Ascending aorta (tissue), 2 donors: ENCODE measurements at places on chromosomes 16 and 17. TPM values are rescaled to one million over a fixed set of nuclear protein-coding genes. Genes with fewer than 3 reads are reported as not detected.

DNA sequence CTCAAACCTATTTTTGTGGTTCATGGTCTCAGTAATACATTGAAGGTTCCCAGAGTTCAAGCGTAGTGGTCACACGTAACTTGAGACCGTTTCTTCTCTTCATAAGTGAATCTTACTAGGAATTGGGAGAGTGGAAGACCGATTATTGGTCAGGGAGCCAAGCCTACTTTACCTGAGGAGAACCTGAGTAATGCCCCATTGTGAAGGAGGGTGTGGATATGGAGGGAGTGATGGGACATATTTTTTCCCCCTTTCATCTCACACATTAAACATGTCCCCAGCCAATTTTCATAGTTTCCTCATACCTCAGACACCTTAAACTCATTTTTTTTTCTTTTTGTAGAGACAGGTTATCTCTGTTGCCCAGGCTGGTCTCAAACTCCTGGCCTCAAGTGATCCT is 8.9 kb downstream of the GEMIN4 start:
- H3K27me3 ChIP-seq, result no peaks in the 10 kb centered on the region
- peaks cover 58% of the 10 kb centered on the region for H3K36me3 ChIP-seq
- no peak for DNase-seq
- no peaks in the 10 kb centered on the region for H3K4me1 ChIP-seq
- H3K27ac ChIP-seq, result no peak overlapping the region

GRCh38 chr17:34269969-34270368 is at the start of gene CCL7:
TSS of gene CCL7 (plus strand) at chr17:34270221. CDS start at chr17:34270291, 70 bp downstream.
- H3K4me1 ChIP-seq, result no peaks in the 10 kb centered on the region
- no peaks in the 10 kb centered on the region for H3K36me3 ChIP-seq
- H3K4me3 ChIP-seq, result no peak within 1 kb of the TSS
- no peaks in the 10 kb centered on the region for H3K27me3 ChIP-seq
- DNase-seq, result no peak

DNA sequence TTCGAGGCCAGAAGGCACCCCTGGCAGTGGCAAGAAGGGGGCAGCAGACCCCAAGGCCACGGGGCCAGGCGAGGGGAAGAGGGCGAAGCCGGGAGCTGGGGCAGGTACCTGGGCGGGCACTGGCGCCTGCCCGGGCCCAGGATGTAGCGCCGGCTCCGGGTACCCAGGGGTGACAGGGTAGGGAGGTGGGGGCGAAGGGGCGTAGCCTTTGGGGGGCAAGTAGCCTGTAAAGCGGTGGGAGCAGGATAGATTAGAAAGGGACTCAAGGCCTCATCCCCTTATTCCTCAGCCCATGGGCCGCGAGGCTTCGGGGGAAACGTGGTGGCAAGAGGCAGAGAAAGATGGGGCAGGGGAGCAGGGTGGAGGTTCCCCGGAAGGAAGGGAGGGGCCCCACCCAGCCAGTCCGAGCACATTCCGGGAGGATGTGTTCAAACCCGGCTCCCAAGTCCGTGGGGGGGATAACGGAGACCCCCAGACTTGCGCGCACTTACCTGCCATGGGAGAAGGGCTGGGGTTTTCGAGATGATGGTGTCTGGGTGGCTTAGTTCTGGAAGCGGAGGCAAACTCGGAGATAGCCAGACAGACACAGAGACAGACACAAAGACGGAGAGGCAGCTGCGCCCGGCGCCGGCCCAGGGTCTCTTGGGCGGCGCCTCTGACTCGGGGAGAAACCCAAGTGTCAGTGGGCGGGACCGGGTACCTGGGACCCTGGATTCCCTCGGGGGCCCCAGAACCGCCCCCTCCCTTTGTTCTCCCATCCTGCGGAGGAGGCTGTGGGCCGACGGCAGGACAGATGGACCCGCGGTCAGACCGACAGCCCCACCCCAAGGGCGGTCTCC is 493 bp downstream of the PLSCR3 start:
- peak overlapping the region; percentile 85 for H3K4me3 ChIP-seq
- peaks cover 13% of the 10 kb centered on the region for H3K36me3 ChIP-seq
- DNase-seq, result no peak
- H3K4me1 ChIP-seq, result peaks cover 5% of the 10 kb centered on the region

GRCh38 chr17:70677783-70678647 is 508.7 kb downstream of the KCNJ2 start:
- H3K36me3 ChIP-seq, result no peaks in the 10 kb centered on the region
- H3K4me1 ChIP-seq, result no peaks in the 10 kb centered on the region
- no peak overlapping the region for H3K27ac ChIP-seq
- no peak overlapping the region for H3K4me3 ChIP-seq

DNA sequence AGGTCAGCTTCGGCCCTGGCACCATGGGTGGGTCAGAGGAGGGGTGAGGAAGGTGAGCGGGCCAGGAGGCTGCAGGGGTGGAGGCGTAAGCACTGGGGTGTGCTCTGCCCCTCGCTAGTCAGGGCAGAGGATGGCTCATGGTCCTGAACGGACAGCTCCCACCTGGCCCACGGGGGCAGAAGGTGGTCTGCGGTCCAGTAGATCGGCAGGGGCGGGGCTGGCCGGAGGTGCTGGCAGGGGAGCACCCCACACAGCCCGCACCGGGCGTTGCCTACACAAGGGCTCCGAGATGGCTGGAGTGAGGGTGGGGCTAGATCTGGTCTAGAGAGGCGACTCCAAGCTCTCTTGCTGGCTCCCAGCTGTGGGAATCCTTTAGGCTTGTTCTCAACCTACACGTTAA is 8.2 kb downstream of the NPTX1 start:
- H3K4me1 ChIP-seq, result no peaks in the 10 kb centered on the region
- no peak overlapping the region for H3K4me3 ChIP-seq
- H3K27ac ChIP-seq, result no peak overlapping the region
- H3K27me3 ChIP-seq, result peaks cover 9% of the 10 kb centered on the region

- no peaks in the 10 kb centered on the region for H3K4me1 ChIP-seq
- no peak overlapping the region for H3K4me3 ChIP-seq
- no peak overlapping the region for H3K27ac ChIP-seq
- no peak for DNase-seq
Measured at GRCh38 chr17:10798332-10798749, 5.6 kb downstream of the TMEM238L start.

- no peak for DNase-seq
- H3K27ac ChIP-seq, result no peak overlapping the region
- H3K36me3 ChIP-seq, result no peaks in the 10 kb centered on the region
- no peaks in the 10 kb centered on the region for H3K4me1 ChIP-seq
- no peak overlapping the region for H3K4me3 ChIP-seq
Measured at GRCh38 chr16:51051671-51052070, 99.4 kb downstream of the SALL1 start.

DNA sequence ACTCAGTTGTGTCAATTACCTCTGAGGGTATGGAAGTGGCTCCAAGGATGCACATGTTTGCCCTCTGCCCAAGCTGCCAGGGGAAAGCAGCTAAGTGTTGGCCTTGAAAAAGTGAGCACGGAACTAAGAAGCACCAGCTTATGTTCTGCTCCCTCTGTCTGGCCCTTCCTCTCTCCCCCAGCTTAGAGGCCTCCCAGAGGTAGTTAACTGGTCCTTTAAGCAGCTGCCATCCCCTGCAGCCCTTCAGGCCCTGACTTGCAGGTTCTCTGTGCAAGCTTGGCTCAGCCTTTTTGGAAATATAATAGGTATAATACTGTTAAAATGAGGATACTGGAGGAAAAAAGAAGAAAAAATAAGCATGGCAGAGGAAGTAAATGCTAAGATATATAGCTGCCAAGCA is 7.0 kb upstream of the UBE2Z start:
- H3K36me3 ChIP-seq, result no peaks in the 10 kb centered on the region
- no peak for DNase-seq
- H3K4me1 ChIP-seq, result no peaks in the 10 kb centered on the region
- H3K4me3 ChIP-seq, result no peak overlapping the region
- no peak overlapping the region for H3K27ac ChIP-seq
- no peaks in the 10 kb centered on the region for H3K27me3 ChIP-seq

- no peak for DNase-seq
- H3K27ac ChIP-seq, result no peak overlapping the region
- no peaks in the 10 kb centered on the region for H3K36me3 ChIP-seq
- H3K4me1 ChIP-seq, result no peaks in the 10 kb centered on the region
- no peaks in the 10 kb centered on the region for H3K27me3 ChIP-seq
- no peak overlapping the region for H3K4me3 ChIP-seq
Measured at GRCh38 chr16:6949240-6949639, 383.4 kb upstream of the RBFOX1 start.

DNA sequence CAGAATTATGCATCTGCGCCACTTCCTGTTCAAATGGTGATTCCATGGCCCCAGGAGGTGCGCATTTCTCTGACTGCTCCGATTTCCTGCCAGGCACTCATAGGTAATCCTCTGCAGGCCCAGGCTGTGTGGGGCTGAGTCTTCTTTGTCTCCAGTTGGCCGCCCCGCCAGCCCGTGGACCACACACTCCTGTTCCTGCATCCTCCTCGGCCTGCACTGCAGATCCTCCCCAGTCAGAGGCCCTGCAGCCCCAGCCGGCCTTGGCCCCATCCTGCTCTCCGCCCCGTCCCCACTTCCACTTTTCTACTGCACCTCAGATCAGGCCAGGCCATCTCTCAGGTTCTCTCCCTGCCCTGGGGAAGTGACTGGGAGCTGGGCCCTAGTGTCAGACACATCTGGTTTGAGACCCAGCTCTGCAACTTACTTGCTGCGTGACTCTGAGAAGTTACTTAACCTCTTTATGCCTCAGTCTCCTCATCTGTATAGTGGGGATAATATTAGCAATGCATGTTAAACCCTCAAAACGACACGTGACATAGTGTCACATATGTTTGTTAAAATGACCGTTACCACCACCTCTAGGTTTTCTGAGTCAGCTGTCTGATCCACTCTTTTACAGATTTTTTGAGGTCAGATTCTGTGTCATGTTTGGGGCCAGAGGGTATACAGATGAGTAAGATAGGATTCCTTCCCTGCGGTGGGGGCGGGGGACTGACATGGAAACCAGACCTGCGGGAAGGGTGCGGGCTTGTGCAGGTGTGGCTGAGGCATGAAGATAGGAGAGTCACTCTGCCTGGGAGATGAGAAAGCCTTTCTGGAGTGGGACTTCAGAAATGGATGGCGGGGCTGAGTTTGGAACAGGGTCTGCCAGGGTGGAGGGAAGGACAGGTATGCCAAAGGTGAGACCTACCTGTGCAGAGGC is 12.8 kb downstream of the RAB11FIP4 start:
- no peaks in the 10 kb centered on the region for H3K27me3 ChIP-seq
- H3K4me3 ChIP-seq, result no peak overlapping the region
- H3K4me1 ChIP-seq, result no peaks in the 10 kb centered on the region
- no peak overlapping the region for H3K27ac ChIP-seq

GRCh38 chr16:29926711-29927052 is 656 bp upstream of the KCTD13 start:
- H3K27ac ChIP-seq, result peak overlapping the region; percentile 75
- H3K4me3 ChIP-seq, result peak overlapping the region; percentile 96
- peaks cover 11% of the 10 kb centered on the region for H3K4me1 ChIP-seq
- DNase-seq, result no peak

- H3K4me3 ChIP-seq, result no peak overlapping the region
- no peak overlapping the region for H3K27ac ChIP-seq
- DNase-seq, result no peak
- H3K36me3 ChIP-seq, result no peaks in the 10 kb centered on the region
- H3K27me3 ChIP-seq, result no peaks in the 10 kb centered on the region
Measured at GRCh38 chr17:66667090-66667489, 167.8 kb upstream of the CACNG5 start.

DNA sequence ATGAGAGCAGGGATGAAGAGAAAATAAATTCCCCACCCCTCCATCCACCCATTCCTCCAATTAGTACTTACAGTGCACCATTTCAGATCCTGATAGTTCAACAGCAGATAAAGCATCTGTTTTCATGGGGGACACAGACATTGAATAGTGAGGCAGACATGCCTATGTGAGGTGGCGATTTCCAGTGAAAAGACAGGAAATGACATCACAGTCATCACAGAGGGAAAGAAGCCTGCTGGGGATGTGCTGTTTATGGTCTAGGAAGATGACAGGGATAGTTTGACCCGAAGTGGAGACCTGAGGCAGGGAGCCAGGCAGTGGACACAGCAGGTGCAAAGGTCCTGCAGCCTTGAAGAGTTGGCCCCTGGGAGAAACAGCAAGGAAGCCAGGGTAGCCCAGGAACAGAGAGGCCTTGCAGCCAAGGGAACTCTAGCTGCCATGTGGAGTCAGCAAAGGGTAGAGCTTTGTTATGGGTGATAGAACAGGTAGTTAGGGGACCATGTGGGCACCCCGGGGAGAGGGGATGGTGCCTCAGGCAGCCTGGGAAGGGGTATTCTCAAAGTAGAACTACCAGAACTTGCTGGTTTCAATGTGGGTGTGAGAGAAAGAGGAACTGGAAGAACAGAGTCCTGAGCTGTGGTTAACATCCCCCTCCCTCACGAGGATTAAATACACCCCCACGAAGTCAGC is 256.6 kb downstream of the CPPED1 start:
- H3K27me3 ChIP-seq, result no peaks in the 10 kb centered on the region
- no peaks in the 10 kb centered on the region for H3K36me3 ChIP-seq
- no peak overlapping the region for H3K27ac ChIP-seq
- no peak overlapping the region for H3K4me3 ChIP-seq
- DNase-seq, result no peak

DNA sequence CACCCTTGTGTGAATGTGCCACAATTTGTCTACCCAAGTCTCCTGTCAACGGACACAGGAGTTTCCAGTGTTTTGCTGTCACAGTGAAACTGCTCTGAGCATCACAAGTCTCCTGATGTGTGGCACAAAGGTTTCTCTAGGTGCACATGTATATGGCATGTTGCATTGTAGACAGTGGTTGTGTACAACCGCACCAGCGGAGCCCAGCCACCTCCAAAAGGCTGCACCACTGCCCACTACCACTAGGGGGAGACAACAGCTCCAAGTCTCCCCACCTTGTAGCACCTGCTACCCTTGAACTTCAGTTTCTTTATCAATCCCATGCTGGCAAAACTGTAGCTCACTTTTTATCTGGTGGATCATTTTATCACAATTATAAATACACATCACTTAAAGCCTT is 95.5 kb upstream of the ZNF469 start:
- DNase-seq, result no peak
- no peak overlapping the region for H3K27ac ChIP-seq
- H3K36me3 ChIP-seq, result no peaks in the 10 kb centered on the region

- H3K27ac ChIP-seq, result no peak overlapping the region
- peaks cover 51% of the 10 kb centered on the region for H3K36me3 ChIP-seq
- no peaks in the 10 kb centered on the region for H3K4me1 ChIP-seq
- DNase-seq, result no peak
- H3K27me3 ChIP-seq, result no peaks in the 10 kb centered on the region
Measured at GRCh38 chr17:79939755-79940458, 95.8 kb downstream of the TBC1D16 start.

- no peaks in the 10 kb centered on the region for H3K27me3 ChIP-seq
- H3K27ac ChIP-seq, result peak overlapping the region; percentile 62
- H3K36me3 ChIP-seq, result no peaks in the 10 kb centered on the region
- no peak for DNase-seq
Measured at GRCh38 chr16:75382611-75383010, 50.7 kb downstream of the CFDP1 start.

Gene SLFN12
- 6.8 TPM for total RNA-seq

Gene ATP2C2
- not detected for total RNA-seq

Gene GFAP
- 1.7 TPM for total RNA-seq

Gene CPNE7
- not detected for total RNA-seq
